Progenitor cell of endocrine pancreas (in vitro differentiated cells): ENCODE measurements at places on chromosomes 2 and 18.

GRCh38 chr2:109067631-109068125 is 61.3 kb upstream of the SH3RF3 start:
- DNase-seq = no peak

- DNase-seq = no peak
These were observed 29.0 kb upstream of the REL start for GRCh38 chr2:60852282-60852860.

DNA sequence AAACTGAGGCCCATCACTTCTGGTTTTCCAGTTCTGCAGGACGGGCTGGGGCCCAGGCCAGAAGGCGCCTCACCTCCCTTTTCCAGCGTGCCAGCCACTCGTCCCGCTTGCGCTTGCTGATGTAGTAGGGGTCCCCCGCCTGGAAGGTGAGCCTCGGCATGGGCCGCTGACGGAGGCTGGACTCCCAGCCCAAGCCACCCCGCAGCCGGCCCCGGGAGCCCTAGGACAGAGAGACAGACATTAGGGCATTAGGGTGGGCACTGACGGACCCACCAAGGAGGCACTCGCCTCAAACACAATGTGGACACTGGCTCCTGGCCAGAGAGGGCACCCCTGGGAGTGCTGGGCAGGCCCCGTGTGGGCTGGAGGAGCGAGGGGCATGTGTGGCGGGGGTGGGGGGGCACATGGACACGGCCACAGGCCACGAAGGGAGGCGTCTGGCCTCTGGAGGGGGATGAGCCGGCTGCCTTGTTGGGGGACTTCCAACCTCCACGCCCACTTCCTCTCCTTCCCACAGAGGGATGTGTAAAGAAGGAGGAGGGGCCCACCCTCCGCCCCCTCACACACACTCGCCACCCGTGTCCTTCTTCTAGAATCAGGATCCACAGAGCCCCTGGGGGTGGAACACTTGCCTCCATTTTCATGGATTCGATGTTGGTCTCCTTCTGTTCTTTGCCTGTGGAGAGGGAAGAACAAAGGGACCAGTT is 66.7 kb downstream of the DNMT3A start:
- DNase-seq = no peak

DNA sequence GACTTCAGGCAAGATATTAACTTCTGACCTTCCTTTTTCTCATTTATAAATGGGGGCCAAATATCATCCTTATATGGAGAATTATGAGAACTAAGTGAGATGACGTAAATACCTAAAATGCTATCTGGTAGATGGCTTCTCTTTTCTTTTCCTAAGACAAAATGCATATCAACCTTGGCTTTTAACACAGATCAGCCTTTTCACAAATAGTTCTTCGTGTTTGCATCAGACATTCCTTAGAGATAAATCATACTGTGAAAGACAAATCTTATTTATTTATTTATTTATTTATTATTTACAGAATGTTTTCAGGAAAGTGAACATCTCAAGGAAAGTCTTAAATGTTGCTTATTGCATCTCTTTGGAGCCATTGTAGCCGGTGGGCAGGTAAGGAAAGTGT is 62.8 kb downstream of the NBEAL1 start:
- DNase-seq = no peak

- DNase-seq = no peak
These were observed 38.5 kb upstream of the KLF11 start for GRCh38 chr2:10004836-10005235.

DNA sequence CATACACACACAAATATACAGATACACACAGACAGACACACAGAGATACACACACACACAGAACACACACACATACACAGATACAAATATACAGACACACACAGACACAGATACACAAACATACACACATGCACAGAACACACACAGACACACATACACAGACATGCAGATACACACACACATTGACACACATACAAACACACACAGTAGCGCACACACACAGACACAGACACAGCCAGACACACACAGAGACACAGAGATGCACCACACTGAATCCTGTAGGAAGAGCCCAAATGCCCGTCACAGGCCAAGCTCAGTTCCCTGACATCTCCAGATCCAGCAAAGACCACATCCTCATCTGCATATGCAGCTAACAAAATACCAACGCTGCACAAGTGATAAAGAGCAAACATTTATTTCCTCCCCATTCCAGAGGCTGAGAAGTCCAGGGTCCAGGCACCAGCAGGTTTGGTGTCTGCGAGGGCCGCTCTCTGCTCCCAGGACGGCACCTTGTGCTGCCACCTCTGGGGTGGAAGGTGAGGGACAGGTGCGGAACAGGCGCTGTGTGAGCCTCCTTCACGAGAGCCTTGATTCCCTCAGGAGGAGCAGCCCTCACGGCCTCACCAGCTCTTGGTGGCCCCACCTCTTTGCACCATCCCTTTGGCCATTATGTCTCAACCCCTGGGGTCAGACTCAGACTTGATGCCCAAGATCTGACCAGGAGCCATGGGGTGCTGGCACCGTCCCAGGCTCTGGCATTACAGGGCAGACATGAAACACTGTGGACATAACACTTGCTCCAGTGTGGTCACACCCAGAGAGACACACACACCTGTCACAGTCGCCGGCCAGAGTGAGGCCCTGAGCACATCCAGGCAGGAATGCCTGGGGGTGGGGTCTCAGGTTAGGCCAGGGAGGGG is 108.7 kb downstream of the NDUFA10 start:
- no peak for DNase-seq

DNA sequence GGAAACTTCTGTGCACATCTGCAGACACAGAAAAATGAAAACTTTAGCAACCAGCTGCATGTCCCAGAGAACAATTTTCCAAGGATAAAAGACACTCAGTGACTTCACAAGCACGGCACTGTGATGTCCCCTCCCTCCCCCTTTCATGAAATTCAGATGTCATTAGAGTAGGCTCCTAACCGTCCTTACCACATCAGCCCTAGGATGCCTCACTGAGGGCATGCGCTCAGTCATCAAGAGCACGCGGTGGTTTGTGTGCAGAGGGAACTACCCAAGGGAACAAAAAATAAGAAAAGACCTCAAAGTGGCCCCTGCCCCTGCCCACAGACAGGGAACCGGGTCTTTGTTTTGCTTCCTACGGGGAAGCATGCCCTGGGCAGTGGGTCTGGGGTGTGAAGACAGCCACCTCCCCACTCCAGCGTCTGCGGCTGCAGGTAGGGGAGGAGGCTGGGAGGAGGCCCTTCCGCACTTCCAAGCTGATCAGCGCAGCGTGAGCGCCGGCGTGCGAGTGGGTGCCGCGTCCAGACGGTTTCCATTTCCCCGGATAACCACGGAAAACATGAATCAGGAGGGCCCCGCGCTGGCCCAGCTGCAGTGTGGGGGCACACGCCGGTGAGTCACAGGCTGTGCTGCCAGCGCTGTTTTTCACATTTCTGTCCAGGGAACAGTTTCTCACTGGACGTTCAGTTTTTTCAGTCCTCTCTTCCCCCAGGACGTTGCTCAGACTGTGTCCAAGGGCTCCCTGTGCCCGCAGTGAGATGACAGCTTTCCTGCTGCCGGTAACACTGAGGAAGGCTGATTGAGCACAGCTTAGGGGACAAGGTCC is 70.6 kb downstream of the COPS8 start:
- no peak for DNase-seq
